ENCODE measurements at places on chromosomes 1 and 21. TPM values are rescaled to one million over a fixed set of nuclear protein-coding genes. Genes with fewer than 3 reads are reported as not detected.

GRCh38 chr1:54710434-54710833, 5.2 kb upstream of the TTC4 start:
- DNase-seq, result no peak
- no peaks in the 10 kb centered on the region for H3K27me3 ChIP-seq
- H3K4me3 ChIP-seq, result no peak overlapping the region

DNA sequence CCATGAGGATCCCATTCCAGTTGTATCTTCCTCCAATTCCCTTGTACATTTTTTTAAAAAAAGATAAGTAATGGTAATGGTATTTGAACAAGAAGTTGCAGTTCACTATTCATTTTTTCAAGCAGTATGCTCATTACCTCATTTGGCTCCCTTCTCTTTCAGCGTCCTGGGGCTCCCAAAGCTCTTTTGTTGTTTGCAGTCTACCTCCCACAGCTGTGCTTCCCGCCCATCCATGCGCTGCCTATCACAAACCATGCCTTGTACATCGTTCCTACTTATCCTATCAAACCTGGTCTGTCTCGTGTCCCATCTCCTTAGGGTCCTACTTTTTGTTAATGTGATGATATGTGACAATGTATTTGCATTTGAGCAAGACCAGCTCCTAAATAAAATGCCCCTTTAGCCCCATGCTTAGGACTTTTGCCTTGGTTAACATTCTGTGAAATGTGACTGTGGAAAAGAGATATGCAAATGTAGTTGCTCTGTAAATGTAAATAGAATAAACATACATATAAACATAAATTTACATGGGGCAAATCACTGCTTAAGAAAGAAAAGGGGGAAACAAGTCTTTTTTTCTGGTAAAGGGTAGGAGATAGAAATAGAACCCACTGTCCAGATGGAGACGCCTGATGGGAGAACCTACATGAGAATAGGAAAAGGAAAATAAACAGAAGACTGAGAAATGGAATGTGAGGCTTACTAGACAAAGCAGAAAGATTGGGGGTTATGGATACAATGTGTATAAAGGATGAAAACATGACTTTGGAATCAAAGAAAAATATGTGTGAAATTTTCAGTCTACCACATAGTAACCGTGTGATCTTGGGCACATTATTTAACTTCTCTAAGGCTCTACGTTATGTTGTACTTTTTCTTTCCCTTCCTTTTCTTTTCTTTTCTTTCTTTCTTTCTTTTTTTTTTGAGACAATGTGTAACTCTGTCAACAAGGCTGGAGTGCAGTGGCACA, 59.8 kb upstream of the PLXNA2 start:
- no peaks in the 10 kb centered on the region for H3K27me3 ChIP-seq
- no peaks in the 10 kb centered on the region for H3K36me3 ChIP-seq
- no peaks in the 10 kb centered on the region for H3K4me1 ChIP-seq
- H3K4me3 ChIP-seq, result no peak overlapping the region
- no peak for DNase-seq

MMEL1 gene
- not detected for polyA plus RNA-seq

GRCh38 chr1:229848752-229849677, 218.0 kb upstream of the GALNT2 start:
- H3K4me1 ChIP-seq, result peaks cover 20% of the 10 kb centered on the region
- DNase-seq, result peak; percentile 28
- no peaks in the 10 kb centered on the region for H3K27me3 ChIP-seq
- no peak overlapping the region for H3K4me3 ChIP-seq

SPATC1L gene
- 15.4 TPM for polyA plus RNA-seq

SELP gene
- polyA plus RNA-seq, result 2.7 TPM

GRCh38 chr1:22886211-22886610, 86.5 kb downstream of the LACTBL1 start:
- H3K27ac ChIP-seq, result no peak overlapping the region
- H3K4me3 ChIP-seq, result no peak overlapping the region
- H3K36me3 ChIP-seq, result no peaks in the 10 kb centered on the region
- no peaks in the 10 kb centered on the region for H3K27me3 ChIP-seq

GRCh38 chr1:244157731-244158438, 106.8 kb downstream of the ZBTB18 start:
- H3K4me1 ChIP-seq, result no peaks in the 10 kb centered on the region
- no peak overlapping the region for H3K4me3 ChIP-seq
- H3K27me3 ChIP-seq, result no peaks in the 10 kb centered on the region
- H3K36me3 ChIP-seq, result no peaks in the 10 kb centered on the region

GRCh38 chr21:45277101-45278045, 10.3 kb downstream of the POFUT2 start:
- H3K4me1 ChIP-seq, result no peaks in the 10 kb centered on the region
- no peaks in the 10 kb centered on the region for H3K27me3 ChIP-seq
- H3K27ac ChIP-seq, result no peak overlapping the region
- H3K36me3 ChIP-seq, result peaks cover 40% of the 10 kb centered on the region

DNA sequence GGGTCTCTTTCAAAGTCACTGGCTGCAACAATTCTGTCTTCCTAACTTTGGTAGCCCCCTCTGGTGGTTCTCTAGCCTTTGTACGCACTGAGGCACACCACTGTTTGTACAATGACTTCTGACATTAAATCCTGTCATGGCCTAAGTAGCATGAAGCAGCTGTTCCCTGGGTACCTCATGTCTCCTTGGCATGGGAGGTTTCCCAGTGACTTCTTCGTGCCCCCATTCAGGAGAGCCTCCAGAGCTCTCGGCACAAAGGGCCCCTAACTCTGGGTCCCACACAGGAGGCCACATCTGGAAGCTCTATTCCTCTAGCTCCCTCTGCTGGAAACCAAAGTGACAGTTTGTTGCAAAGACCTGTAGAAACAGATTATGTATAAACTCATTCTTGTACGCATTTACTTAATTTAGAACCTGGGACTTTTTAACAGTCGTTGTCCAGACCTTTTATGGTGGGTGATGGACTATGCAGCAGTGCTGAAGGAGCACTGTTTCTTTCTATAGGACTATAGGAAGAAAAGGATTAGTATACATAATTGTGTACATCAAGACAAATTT, 13.4 kb downstream of the SWT1 start:
- H3K4me1 ChIP-seq, result peaks cover 6% of the 10 kb centered on the region
- no peak overlapping the region for H3K4me3 ChIP-seq
- DNase-seq, result peak; percentile 79
- peaks cover 18% of the 10 kb centered on the region for H3K36me3 ChIP-seq

- H3K27ac ChIP-seq, result no peak overlapping the region
- no peak for DNase-seq
- no peaks in the 10 kb centered on the region for H3K27me3 ChIP-seq
- no peak overlapping the region for H3K4me3 ChIP-seq
- no peaks in the 10 kb centered on the region for H3K36me3 ChIP-seq
Measured at GRCh38 chr1:94621395-94621794, 79.8 kb upstream of the F3 start.

DNA sequence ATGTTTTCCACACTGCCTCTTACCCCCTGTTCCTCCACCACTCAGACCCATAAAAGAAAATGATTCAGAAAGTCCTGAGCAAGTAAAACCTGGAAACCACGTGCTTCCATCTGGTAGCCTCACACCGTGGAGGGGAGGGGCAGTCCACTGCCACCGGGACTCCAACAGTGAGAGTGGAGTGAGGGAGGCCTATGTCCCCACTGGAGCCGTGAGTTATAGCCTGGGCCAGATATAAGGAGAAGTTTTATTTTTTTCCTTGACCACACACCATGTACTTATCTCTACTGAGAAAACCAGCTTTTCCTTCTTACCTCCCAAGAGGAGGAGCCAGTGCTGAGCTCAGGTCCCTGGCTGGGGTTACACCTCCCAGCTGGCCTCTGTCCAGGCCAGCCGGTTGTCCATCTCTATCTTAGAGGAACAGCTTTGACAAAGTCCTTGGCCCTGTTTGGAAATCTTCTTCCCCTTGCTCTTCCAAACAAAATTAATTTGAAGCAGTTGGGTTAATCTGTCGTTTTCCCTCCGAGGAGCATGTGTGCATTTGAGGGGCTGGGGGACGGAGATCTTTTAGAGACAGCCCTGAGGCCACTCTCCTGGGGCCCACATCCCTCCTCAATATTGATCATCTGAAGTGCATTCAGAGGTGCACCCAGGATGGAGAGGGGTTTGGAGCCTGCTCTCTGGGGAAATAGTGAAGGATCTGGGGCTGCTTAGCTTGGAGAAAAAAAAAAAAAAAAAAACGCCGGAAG, 49.1 kb upstream of the SERBP1 start:
- no peaks in the 10 kb centered on the region for H3K4me1 ChIP-seq
- no peaks in the 10 kb centered on the region for H3K36me3 ChIP-seq
- no peak for DNase-seq
- no peak overlapping the region for H3K27ac ChIP-seq
- H3K27me3 ChIP-seq, result peaks cover 3% of the 10 kb centered on the region

DNA sequence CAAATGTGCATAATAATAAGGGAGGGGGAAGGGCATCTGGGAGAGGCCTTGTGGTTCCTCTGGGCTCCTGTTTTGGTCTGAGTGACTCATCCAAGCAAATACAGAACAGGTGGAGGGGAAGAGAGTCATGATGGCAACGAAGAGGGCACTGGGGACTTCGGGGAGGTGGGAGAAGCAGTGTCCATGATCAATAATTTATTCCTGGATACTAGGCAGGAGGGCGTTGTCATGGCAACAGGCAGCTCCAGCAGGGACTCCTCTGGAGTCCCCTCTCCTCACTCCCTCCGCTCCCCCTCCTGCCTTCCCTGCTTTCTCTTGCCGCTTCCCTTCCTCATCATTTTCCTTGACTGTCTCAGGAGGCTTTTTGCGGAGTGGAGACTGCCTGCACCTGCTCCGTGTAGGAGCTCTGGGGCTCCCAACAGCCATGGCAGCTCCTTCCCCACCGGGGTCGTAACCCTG, 12.3 kb upstream of the NFASC start:
- DNase-seq, result no peak
- H3K27me3 ChIP-seq, result no peaks in the 10 kb centered on the region
- H3K27ac ChIP-seq, result no peak overlapping the region
- no peaks in the 10 kb centered on the region for H3K4me1 ChIP-seq
- H3K4me3 ChIP-seq, result no peak overlapping the region
- H3K36me3 ChIP-seq, result no peaks in the 10 kb centered on the region

GRCh38 chr1:204224655-204225054, 10.9 kb upstream of the GOLT1A start:
- no peak overlapping the region for H3K4me3 ChIP-seq
- DNase-seq, result no peak
- no peaks in the 10 kb centered on the region for H3K4me1 ChIP-seq
- H3K27me3 ChIP-seq, result no peaks in the 10 kb centered on the region
- no peak overlapping the region for H3K27ac ChIP-seq

GRCh38 chr21:45318146-45318555, 30.5 kb upstream of the POFUT2 start:
- H3K27ac ChIP-seq, result no peak overlapping the region
- no peak for DNase-seq
- peaks cover 9% of the 10 kb centered on the region for H3K4me1 ChIP-seq
- no peaks in the 10 kb centered on the region for H3K36me3 ChIP-seq

SLC2A5 gene
- polyA plus RNA-seq, result 16.7 TPM

DNA sequence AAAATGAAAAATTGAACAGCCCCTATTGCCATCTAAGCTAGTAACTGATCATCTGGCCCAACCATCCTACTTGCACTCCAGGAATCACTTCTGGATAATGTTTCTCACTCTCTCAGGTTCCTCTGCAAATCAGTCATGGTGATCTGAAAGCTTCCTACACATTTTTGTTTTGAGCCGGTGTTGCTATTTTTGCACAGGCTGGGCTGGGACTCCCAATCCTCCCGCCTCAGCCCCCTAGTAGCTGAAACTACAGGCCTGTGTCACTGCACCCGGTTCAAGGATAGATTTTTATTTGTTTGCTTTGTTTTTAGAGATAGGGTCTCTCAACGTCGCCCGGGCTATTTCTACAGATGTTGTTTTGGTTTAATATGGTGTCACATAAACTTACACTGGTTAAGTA, 40.5 kb upstream of the HMCN1 start:
- no peaks in the 10 kb centered on the region for H3K36me3 ChIP-seq
- H3K4me3 ChIP-seq, result peak overlapping the region; percentile 58
- DNase-seq, result no peak
- peaks cover 19% of the 10 kb centered on the region for H3K4me1 ChIP-seq

- H3K4me3 ChIP-seq, result no peak overlapping the region
- no peak overlapping the region for H3K27ac ChIP-seq
- no peaks in the 10 kb centered on the region for H3K4me1 ChIP-seq
- DNase-seq, result no peak
Measured at GRCh38 chr1:200660719-200661118, 9.0 kb downstream of the DDX59 start.

DEPDC1 gene
- polyA plus RNA-seq, result 0.03 TPM

GPR157 gene
- 1.3 TPM for polyA plus RNA-seq

DNA sequence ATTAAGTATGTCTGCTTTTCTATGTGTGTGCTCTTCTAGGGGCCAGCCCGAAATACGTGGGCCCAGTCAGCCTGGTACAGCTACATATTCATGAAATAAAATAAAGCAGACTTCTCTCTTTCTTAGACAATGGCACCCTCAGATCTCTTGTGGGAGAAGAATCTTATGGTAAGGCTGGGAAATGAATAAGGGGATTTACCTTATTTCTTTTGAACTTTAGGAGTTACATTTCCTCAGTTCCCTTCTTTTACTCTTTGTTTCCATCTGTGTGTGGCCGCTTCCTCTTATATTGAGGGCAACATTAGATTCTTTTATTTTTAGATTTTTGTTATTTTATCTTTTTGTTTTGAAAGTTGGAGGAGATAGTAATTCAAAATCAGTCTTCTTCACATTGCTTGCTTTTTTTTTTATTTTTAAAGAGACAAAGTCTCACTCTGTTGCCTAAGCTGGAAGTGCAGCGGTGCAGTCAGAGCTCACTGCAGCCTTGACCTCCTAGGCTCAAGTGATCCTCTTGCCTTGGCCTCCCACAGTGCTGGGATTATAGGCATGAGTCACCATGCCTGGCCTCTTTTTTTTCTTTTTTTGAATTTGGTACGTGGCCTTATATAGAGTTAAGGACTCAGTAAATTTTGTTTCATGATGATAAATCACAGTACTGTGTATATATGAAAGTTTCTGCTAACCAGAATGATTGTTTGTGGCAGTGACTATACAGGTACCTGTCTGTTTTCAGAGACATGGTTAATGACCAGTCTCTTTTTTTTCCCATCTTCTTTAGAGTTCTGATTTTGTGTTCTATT, 9.1 kb downstream of the LAMC1 start:
- H3K4me1 ChIP-seq, result peaks cover 2% of the 10 kb centered on the region
- H3K36me3 ChIP-seq, result no peaks in the 10 kb centered on the region
- no peak overlapping the region for H3K4me3 ChIP-seq
- H3K27ac ChIP-seq, result no peak overlapping the region

- no peaks in the 10 kb centered on the region for H3K36me3 ChIP-seq
- no peaks in the 10 kb centered on the region for H3K27me3 ChIP-seq
- no peaks in the 10 kb centered on the region for H3K4me1 ChIP-seq
- no peak overlapping the region for H3K4me3 ChIP-seq
- no peak for DNase-seq
- H3K27ac ChIP-seq, result no peak overlapping the region
Measured at GRCh38 chr1:95863086-95863485, 629.1 kb downstream of the RWDD3 start.

DNA sequence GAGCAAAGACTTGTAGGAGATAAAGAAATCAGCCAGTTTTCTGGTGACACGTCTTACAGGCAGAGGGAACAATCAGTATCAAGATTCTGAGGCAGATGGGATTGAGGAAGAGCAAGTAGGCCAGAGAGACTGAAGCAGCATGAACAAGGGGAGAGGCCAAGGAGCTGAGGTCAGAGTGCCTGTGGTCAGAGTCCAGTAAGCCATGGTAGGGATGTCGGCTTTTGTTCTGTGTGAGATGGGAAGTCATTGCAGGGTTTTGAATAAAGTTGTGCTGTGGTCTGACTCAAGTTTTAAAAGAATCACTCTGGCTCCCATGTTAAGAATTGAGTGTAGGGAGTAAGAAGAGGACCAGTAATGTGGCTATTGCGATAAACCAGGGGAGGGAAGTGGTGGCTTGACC, 85.9 kb upstream of the IVNS1ABP start:
- no peaks in the 10 kb centered on the region for H3K36me3 ChIP-seq
- no peaks in the 10 kb centered on the region for H3K4me1 ChIP-seq
- no peaks in the 10 kb centered on the region for H3K27me3 ChIP-seq
- no peak for DNase-seq
- no peak overlapping the region for H3K4me3 ChIP-seq
- H3K27ac ChIP-seq, result no peak overlapping the region

B3GALT2 gene
- not detected for polyA plus RNA-seq

NCF2 gene
- 10.9 TPM for polyA plus RNA-seq

NAV1 gene
- polyA plus RNA-seq, result 1.6 TPM

CNR2 gene
- polyA plus RNA-seq, result 63.4 TPM

All from B cell (primary cell).